Fibroblast of mammary gland (primary cell): ENCODE measurements at places on chromosomes 12 and 14.
A peak's percentile ranks its signal among the peaks of the same experiment; 100 is the strongest.

DNA sequence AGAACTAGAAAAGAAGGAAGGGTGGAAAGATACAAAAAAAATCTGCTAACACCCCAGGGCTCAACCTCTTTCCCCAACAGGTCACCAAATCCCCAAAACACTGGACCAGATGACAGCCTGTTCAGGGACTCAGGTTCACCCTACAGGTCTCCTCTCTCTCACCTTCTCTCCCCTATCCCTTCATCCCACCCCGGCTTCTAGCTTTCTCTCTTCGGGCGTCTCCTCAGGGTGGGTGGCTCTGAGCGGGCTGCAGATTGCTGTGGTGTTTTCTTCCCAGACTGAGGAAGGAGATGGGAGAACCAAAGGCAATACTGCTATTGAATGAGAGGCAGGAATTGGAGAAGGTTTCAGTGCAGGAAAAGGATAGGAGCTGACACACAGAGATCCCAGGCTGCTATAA lies 39.3 kb downstream of the ANO2 start:
- DNase-seq, result no peak

DNA sequence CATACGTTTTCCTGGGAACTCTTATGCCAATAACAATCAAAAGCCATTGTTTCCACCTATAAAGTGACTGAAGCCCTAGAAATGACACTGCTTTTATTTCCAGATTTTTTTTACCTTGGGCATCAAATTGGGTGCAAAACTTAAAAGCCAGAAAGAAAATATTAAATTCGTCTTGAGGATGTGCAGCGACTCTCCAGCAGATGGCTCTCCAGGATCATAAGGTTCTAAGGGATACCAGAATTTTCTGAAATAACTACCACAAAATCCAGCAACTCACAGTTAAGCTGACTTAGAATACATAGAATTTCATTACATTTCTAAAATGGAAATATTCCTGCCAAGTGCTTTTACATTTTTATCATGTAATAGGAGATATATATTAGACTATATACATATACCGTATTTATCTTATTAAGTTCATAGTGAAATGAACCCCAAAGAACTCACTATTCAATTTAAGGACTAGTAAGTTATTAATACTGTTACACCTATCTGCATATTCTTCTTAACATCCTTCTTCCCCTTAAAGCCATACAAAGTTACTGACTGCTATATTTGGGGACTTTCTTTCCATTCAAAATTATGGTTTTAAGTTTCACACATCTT lies 44.0 kb downstream of the ARMH4 start:
- DNase-seq, result peak; percentile 81

GRCh38 chr12:120225852-120226640 lies 25.1 kb upstream of the RPLP0 start:
- no peak for DNase-seq

DNA sequence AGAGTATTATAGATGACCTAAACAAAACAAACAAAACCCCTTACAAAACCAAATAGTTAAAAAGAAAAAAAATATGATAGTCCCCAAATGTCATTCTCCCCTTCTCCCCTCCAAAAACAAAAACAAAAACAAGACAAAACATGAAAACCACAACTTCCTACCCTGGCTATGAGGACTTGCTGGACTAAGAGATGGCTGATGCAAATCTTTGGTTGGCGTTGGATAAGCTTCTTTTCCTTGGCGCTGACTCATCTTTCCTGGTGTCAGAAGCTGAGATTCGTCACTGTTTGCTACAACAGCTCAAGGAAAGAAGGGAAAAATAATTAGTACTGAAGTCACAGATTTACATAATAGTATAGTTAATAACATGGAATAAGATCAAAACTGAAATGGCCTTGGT lies 102.5 kb upstream of the BBS10 start:
- peak; percentile 92 for DNase-seq

DNA sequence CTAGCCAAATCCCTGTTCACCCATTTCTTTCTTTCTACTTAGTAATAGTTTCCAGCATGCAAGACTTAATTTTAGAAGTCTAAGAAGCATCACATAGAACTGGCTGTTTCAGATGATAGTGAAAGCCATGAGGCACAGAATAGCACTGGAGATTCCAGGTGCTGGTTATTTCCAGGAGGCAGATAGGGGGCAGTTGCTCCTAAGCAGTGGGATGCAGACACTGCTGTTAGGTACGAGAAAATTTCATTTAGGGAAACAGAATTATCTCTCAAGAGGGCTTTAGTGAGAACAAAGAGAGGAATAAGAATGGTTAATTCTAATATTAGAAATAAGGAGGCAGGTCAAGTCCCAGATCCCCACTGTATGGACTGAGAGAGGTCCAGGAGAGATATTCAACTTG lies 3.6 kb upstream of the MDGA2 start:
- DNase-seq, result no peak

- DNase-seq, result no peak
Measured at GRCh38 chr12:1794440-1795090, 25.8 kb upstream of the LRTM2 start.

DNA sequence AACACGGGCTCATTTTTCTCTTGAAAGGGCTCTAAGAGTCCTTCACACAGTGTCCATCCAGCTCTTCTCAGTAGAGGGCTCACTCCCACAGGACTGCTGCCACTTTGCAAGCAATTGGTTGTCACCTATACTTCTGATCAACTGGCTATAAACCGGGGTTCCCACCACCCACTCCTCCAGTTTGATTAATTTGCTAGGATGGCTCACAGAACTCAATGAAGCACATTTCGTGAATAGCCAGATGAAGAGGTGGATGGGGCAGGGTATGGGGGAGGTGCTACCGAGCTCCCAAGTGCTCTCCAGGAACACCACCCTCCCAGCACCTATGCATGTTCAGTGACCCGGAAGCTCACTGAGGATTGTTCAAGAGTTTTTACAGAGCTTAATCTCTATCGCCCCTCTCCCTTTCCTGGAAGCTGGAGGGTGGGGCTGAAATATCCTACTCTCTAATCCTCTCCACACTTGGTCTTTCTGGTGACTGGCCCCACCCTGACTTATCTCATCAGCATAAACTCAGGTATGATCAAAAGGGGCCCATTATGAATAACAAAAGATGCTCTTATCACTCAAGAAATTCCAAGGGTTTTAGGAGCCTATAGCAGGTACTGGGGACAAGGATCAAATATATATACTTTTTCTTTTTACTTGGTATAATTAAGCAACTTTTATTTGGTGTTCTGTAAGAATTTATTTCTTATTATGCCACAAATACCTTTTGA lies 13.9 kb upstream of the EGLN3 start:
- DNase-seq, result no peak

GRCh38 chr12:9341260-9341585 lies 133.0 kb upstream of the PZP start:
- no peak for DNase-seq

GRCh38 chr12:109173443-109174240 lies 57.3 kb downstream of the ACACB start:
- DNase-seq, result no peak

GRCh38 chr14:55127460-55127951 lies 1.5 kb upstream of the LGALS3 start:
- peak; percentile 72 for DNase-seq

GRCh38 chr14:36997843-36998242 lies 174.6 kb downstream of the SLC25A21 start:
- peak; percentile 60 for DNase-seq

GRCh38 chr12:130880411-130880885 lies 8.6 kb downstream of the RAN start:
- no peak for DNase-seq

DNA sequence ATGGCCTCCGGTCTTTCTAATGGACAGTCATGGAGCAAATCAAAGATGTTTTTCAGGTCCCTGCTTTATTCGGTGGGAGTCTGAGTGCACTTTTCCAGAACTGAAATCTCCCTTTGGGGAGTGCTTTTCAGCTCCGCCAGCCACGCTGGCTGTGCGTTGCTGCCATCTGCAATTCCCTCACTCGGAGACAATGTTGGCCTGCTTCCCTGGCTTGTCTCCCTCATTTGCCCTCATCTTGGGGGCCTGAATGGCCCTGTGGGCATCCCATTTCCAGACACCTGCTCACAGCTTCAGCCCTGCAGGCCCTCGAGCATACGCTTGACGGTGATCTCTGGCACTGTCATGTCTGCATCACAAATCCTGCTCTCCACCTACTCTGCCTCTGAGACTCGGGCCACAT lies 103.8 kb downstream of the CCDC92 start:
- DNase-seq, result no peak

GRCh38 chr12:93892423-93893268 lies 215.5 kb downstream of the CRADD start:
- no peak for DNase-seq

DNA sequence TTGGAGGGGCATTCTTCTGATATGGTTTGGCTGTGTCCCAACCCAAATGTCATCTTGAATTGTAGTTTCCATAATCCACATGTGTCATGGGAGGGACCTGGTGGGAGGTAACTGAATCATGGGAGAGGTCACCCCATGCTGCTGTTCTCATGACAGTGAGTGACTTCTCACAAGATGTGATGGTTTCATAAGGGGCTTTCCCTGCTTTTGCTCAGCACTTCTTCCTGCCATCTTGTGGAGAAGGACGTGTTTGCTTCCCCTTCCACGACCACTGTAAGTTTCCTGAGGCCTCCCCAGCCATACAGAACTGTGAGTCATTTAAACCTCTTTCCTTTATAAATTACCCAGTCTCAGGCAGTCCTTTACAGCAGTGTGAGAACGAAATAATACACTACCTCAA lies 382.4 kb downstream of the VRK1 start:
- peak; percentile 31 for DNase-seq

- no peak for DNase-seq
Measured at GRCh38 chr12:122106843-122107242, 28.3 kb downstream of the MLXIP start.

GRCh38 chr12:28294300-28294699 lies 104.0 kb downstream of the CCDC91 start:
- DNase-seq, result no peak

- no peak for DNase-seq
Measured at GRCh38 chr12:99253068-99253467, 394.5 kb upstream of the GARIN6 start.

GRCh38 chr14:91870001-91870400 lies 2.7 kb upstream of the TC2N start:
- DNase-seq, result no peak

GRCh38 chr14:100442498-100443490 lies 119.7 kb downstream of the SLC25A47 start:
- no peak for DNase-seq

- DNase-seq, result peak; percentile 49
Measured at GRCh38 chr12:110379197-110379596, 24.3 kb downstream of the ANAPC7 start.

- DNase-seq, result no peak
Measured at GRCh38 chr12:42260518-42260917, 22.5 kb upstream of the YAF2 start.

- peak; percentile 39 for DNase-seq
Measured at GRCh38 chr12:50102646-50103309, 1.0 kb upstream of the GPD1 start.

- no peak for DNase-seq
Measured at GRCh38 chr14:97948841-97949240, 1151.7 kb downstream of the VRK1 start.

DNA sequence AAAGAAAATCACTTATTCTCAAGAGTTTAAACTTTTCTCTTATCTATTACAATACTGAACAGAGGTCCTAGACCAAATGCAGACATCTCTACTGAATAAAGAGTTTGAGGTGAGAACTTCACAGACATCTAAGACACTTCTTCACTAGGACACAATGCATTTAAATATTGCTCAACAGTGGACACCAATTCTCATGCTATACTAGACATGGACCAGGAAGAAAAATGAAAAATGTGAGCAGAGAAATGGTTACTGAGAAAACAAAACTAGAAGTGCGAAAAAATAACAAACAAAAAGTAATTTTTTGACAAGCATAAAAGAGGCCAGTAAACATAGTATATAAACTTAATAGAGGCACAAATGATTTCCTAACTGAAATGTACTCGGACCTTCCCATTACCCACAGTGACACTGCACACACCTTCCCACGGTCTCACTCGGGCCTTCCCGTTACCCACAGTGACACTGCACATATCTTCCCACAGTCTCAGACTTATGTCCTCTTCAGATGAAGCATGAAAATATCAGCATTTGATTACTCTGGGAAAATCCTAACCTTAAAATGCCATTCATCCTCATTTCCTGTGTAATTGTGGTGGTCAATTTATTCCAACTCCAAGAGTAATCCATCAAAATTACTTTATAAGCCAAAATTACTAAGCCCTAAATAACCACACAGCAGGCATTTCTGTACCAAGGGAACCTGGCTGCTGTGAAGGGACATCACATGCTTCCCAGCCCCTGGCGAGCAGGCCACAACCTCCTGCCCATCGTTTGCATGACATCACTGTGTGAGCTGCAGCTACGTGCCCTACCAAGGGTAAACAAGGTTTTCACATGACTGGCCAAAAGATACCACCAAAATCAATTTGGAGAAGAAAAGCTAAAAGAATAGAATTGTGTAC lies 6.4 kb downstream of the SLC15A4 start:
- peak; percentile 82 for DNase-seq

- DNase-seq, result no peak
Measured at GRCh38 chr12:62971769-62972525, 37.0 kb upstream of the PPM1H start.

- peak; percentile 60 for DNase-seq
Measured at GRCh38 chr14:100872259-100873095, 31.0 kb downstream of the RTL1 start.

- no peak for DNase-seq
Measured at GRCh38 chr14:77105145-77105939, 7.3 kb downstream of the CIPC start.

- no peak for DNase-seq
Measured at GRCh38 chr12:96514328-96514727, 25.0 kb downstream of the CFAP54 start.

- DNase-seq, result peak; percentile 31
Measured at GRCh38 chr12:21502164-21502496, 541 bp downstream of the GOLT1B start.

GRCh38 chr14:94045101-94045500 lies 19.0 kb downstream of the OTUB2 start:
- DNase-seq, result no peak

DNA sequence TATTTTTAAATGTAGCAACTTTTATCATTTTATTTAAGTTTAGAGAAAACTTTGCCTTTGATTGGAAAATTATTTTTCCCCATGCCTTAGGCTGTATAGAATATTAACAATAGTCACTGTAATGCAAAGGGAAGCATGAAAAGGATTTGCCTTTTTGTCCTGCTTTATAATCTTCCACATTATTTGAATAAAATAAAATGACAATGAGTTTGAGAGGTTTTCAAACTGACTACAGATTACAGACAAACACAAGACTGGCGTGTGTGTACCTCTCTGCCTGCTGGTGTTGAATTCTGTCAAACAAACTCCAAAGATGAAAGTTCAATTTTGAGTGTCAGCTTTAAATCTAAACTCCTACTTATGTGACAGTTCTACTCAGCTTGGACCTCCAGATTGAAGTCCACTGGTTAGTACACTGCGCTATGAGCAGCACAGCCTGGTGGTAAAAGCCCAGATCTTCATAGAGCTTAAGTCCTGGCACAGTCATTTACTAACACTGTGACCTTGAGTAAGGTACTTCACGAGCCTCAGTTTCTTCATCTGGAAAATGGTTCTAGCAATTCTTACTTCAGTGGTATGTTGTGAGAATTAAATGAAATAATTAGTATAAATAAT lies 98.3 kb upstream of the CPNE8 start:
- DNase-seq, result no peak
